T follicular helper cell (primary cell): ENCODE measurements at places on chromosomes 11 and 22.

GRCh38 chr11:87366346-87366745 lies 328.6 kb downstream of the TMEM135 start:
- no peak for DNase-seq

DNA sequence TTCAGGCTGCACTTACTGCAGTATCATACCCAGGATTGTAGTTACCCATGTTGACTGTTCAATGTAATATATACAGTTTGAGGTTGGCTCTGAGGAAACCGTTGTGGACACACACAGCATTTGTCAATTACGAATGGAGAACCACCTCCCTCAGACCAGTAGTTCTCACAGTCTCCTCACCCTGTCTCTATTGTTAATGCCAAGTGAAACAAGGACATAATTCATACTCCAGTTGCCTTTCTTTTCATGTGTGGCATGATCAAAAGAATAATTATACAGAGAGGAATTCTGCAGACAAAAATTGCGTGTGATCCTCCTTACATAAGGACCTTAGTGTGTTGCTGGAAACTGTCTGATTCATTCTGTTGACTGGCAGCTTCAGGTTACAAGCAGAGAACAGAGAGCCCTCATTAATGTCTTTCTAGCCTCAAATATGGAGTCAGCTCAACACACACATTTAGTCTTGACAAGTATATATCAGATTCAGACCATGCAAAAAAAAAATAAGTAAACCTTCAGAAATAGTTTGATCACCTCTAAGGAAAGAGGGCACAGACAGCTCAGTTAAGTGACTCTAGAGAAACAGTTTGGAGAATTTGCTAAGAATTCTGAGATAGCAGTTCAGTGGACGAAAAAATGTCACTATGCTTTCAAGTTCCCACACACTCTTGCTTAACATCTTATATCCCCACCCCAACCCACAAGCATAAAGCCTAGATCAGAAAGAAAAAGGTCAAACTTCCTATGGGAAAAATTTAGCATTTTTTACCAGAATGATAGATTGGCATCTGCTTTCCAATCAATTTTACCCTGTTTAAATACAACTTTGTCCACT lies 96.1 kb downstream of the MAML2 start:
- no peak for DNase-seq

DNA sequence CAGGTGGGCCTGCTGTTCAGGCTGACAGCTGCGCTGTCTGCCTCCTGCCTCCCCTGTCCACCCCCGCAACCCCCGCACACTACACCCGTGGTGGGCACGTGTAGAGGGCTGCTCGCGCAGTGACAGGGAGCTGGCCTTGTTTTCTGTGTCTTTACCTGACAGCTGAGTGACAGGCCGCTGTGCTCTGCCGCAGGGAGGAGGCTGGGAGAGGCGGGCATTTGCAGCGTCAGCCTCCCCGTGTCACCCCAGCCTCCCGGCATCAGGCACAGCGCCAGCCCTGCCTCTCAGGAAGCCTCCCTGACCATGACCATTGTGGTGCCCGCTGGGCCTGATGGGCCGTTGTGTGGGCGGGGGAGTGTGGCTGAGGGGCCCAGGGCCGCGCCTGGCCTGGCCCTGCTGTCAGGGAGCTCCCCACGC lies 32.0 kb upstream of the RELT start:
- no peak for DNase-seq

DNA sequence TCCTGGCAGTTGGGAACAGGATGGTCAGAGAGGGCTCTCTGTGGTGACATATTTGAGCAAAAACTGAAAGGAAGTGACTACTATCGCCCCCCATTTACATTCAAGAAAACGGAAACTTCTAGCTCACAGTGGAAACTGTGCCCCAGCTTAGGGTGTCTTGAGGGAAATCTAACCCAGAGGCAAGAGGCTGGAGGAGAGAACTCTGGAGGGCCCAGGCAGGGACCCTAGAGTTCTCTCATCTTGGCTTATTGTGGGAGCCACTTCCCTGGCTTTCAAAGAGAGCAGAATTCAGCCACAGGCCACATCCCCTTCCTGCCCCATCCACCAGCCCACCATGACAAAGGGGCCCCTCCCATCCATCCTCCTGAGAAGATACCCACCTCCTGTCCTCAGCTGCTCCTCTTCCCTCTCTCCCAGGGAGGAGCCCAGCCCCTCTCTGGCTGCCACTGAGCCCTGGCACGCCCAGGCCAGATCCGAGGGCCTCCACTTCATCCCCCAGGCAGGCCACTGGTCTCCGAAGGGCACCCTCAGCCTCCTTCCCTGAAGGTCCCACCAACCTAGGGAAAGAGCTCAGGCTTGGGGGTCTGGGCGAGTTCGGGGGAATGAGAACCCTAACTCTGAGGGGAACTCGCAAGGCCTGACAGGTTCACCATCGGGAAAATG lies 1.6 kb upstream of the TMPRSS13 start:
- DNase-seq: no peak

DNA sequence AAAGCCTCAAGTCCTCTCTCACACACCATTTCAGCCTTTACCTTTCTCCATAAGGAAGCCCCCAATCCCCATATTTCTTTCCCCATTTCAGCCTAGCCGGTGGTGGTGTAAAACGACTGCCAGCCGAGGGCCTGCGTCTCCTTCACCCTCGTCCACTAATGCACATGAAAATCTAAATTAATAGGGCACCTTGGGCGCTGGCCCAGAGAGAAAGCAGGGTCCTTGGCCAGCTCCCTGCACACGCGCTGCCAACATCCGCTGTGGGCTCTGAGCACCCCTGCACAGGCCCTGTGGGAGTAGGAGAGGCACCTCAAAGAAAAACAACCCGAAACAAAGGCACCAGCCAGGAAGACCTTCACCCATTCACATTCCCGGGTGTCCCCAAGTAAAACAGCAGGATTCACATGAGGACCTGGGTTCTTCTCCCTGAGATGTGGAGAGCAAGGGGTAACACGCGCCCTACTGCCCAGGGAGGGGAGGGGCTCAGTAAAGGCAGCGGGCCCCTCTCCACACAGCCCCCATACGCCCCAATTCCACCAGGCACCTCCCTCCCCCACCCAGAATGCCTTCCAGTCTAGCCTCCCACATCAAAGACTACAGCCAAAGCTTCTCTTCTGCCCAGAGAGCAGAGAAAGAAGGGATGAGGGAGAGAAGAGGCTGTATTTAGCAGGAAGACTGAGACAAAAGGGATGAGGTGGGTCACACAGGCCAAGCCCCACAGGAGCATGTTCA lies 79.0 kb downstream of the MICAL3 start:
- DNase-seq: no peak

DNA sequence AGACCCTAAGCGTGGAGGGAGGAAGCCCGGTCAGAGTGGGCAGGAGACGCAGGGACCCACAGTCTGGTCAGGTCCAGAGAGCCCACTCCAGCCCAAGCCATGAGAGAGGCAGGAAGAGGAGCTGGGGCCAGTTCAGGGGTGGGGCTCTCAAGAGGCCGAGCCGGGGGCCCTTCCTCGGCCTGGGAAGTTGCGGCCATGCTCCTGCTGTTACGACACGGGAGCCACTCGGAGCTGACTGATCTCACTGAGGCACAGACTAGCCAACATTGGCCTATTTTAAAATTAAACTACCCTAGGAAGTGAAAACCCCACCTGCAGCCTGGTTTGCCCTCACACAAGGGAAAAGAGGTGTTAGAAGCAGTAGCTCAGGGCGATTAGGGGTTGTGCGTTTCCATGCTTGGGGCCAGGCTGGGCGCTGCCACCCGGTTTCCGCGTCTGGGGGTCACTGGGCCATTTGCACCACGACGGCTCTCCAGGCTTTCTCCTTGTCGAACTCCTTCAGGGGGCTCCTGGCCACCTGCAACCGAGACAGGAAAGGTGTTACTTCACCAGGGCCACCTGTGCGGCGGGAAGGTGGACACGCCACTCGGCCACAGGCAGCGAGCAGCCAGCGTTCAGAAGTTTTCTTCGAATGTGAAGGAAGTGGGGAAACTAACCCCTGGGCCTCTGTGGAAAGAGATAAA lies 3.2 kb upstream of the TTLL8 start:
- no peak for DNase-seq

DNA sequence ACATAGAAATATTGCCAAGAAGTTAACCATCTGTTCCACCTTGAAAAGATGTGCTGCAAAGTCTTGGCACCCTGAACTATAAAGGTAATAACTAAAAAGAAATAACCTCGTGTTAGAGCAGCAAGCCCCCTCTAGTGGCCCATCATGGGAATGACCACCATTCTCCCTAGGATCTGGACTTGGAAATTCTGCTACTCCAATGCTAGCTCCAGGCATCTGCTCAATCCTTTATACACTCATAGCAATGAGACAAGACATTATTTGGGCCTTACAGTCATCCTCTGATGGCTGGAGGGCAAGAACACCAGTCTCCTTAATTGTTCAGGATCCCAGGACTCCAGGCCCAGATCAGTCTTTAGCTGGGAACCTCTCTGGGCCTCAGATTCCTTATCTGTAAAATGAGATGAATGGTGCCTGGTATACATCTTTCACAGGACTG lies 76.0 kb downstream of the CWC15 start:
- DNase-seq: no peak

DNA sequence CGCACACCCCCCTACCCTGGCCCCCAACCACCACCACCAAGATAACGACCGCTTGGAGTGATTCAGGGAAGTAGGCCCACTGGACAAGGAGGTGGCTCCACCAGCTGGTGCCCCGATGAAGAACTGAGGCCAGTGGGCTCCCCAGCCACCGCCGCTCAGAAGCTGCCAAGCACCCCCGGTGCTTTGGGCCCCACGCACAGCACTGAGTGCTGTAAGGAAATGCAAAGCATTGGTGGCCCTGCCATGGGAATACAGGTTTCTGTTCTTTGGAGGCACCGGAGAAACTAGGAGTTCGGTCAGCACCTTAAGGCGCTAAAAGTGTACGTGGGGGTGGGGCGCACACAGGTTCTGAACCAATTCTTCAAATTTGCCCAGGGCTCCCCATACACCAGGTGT lies 664 bp upstream of the PRSS23 start:
- DNase-seq: no peak

GRCh38 chr11:65773784-65774411 lies 6.9 kb downstream of the AP5B1 start:
- DNase-seq: no peak

DNA sequence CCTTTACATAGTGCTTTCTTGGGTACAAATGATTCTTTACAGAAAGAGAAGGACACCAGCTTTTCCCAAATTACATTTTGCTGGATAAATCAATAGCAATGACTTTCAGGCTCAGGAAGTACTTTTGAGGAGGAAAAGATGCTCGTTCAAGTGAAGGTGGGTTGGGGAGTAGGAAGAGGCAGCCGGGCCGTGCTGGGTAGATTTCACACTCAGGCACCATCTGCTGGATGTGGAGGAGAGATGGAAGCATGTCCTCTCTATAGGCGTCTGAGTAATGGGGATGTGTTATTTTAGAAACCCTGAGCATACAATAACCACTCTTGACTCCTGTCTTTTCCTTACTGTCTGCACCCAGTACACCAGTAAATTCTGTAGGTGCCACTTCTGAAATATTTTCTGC lies 152.3 kb upstream of the LARGE1 start:
- no peak for DNase-seq

- DNase-seq: no peak
Measured at GRCh38 chr11:9760193-9760575, 96.3 kb downstream of the SWAP70 start.

GRCh38 chr11:71191201-71191600 lies 61.2 kb downstream of the SHANK2 start:
- DNase-seq: no peak

DNA sequence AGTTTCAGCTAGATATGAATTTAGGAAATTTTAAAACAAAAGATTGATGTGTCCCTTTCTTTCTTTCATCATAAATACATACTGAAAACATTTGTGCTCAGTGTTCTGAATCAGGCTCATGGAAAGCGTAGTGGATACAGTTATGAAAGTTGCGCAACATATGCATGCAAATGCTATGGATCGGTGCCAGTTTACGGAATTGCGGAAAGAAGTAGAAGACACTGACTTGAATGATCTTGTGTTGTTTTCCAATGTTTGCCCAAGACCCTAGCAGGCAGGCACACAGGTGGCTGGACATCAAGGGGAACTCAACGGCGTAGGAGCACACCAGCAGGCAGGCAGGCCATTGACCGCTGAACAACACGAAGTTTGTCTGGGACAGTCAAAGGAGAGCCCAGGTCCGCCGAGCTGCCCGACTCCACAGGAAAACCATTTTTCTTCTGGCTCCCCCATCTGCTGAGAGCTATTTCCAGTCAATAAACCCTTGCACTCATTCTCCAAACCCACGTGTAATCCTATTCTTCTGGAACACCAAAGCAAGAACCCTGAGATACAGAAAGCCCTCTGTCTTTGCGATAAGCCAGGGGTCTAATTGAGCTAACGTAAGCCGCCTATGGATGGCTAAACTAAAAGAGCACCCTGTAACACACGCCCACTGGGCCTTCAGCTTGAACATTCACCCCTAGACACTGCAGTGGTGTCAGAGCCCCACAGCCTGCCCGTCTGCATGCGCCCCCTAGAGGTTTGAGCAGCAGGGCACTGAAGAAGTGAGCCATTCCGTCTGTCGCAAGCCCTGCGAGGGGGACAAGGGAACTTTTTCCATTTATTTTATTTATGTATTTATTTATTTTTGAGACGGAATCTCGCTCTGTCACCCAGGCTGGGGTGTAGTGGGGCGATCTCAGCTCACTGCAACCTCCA lies 7.4 kb upstream of the BIRC3 start:
- no peak for DNase-seq

- no peak for DNase-seq
Measured at GRCh38 chr22:28021998-28022660, 103.1 kb upstream of the PITPNB start.

- DNase-seq: peak; percentile 31
Measured at GRCh38 chr22:27804470-27805297, 3.1 kb upstream of the MN1 start.

DNA sequence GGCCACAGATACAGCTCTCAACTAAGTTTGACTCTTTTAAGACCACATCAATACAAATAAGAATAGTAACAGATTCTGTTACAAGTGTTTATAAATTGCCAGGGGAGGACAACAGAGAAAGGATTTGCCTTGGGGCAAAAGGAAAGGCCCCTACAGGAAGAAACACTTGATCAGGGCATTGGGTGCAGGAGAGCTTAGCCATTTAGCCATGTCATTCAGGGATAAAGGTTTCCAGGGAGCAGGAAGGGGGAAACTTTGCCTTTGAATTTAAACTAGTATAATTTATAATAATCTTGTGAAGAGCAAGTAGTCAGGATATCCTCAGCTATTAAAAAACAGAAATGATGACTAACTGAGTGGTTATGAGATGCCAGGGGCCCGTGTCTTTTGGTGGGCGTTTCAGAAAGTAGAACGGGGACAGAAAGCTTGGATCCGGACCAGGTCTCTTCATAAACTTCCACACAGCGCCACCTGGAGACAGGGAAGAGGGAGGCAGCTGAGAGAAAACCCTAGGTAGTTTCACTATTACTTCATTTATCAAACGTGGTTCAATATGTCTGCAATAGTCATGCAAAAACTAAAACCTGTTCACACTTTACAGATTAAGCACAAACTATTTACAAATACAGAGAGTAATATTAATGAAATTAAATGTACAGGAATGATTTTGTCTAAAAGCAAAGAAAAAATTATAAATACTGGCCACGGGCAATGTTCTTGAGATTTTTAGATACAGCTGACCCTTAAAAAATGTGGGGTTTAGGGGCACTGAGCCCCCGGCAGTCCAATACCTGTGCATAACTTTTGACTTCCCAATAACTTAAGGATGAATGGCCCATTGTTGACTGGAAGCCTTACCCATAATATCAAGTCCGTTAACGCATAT lies 11.0 kb upstream of the SLC5A4 start:
- peak; percentile 48 for DNase-seq

GRCh38 chr22:26406118-26406517 lies 22.9 kb upstream of the ASPHD2 start:
- no peak for DNase-seq

- DNase-seq: no peak
Measured at GRCh38 chr11:102853055-102853454, 9.6 kb upstream of the MMP3 start.
